ENCODE measurements at places on chromosomes 16 and 17. TPM values are rescaled to one million over a fixed set of nuclear protein-coding genes. Genes with fewer than 3 reads are reported as not detected.

DNA sequence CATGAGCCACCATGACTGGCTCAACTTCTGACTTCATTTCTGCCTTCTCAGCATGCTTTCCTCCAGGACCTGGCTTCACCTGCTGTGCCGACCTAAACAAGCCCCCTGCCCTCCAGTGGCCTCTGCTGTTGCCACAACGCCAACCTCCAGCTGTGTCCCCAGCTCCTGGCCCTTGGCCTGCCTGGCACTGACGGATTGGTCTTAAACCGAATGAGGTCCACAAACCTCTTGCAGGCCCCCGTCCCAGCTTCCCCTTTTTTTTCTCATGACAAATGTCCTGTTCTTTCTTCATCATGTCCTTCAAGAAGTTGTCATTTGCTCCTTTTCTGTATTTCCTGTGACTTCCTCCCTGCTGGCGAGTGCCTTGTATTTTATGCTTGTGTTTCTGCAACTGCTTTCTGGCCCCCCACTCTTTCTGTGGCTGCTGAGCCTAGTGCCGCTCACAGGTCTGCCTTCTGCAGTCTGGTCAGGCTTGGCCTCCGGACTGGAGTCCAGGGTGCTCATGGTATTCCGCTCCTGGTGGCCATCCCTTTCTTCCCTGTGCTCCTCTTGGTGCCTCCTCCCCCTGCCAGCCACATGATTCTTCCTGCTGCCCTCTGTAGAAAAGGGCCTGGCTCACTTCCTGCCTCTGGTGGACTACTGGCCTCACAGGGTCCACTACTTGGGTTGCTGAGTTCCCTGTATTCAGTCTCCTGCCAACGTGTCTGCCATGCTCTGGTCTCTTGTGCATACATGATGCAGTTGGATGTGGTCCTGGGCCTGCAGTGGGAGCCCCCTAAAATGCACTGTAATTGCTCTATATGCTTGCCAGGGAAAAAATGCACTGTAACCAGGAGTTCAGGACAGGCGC, 2.9 kb downstream of the ATP6V0C start:
- DNase-seq, result no peak

- no peak for DNase-seq
Observed at GRCh38 chr17:50194140-50194933, 7.1 kb downstream of the COL1A1 start.

DNA sequence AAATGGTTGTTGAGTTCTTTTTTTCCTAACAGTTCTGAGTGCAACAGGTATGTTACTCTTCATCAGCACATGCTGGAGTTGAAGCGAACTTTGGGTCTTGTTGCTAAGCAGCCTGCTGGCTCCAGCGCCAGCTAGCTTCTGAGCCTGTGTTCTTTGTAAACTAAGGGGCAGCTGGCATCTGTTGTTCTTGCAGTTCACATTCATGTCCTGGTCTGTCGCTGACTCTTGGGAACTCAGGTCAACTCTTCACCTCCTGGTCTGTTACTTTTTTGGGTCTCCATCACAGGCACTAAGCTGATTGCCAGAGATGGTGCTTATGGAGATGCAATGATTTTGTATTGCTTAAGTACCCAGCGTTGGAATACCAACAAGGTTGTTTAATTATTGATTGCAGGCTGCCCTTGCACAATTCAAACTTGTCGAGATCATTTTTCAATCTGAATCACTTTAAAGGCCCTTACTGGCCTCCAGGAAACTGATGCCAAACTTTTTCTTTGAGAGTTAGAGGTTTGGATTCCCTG, 40.9 kb downstream of the USP10 start:
- DNase-seq, result no peak

GRCh38 chr17:42485680-42486079, 27.0 kb downstream of the ATP6V0A1 start:
- no peak for DNase-seq

DNA sequence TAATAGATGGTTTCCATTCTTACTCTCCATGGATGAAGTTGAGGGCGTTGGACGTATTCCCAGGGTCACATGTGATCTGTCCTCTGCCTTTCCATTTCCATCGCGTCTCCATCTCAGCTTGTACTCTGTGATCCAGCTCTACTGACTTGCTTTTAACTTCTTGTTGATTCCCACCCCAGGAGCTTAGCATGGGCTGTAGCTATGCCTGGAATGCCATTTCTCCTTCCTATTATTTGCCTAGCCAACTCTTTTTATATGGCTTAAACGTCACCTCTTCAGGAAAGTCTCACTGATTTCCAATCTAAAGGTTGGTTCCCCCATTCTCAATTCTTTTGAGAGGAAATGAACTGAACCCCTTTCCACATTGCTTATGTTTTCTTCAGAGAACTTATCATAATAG, 475.9 kb downstream of the XYLT1 start:
- DNase-seq, result no peak

DNA sequence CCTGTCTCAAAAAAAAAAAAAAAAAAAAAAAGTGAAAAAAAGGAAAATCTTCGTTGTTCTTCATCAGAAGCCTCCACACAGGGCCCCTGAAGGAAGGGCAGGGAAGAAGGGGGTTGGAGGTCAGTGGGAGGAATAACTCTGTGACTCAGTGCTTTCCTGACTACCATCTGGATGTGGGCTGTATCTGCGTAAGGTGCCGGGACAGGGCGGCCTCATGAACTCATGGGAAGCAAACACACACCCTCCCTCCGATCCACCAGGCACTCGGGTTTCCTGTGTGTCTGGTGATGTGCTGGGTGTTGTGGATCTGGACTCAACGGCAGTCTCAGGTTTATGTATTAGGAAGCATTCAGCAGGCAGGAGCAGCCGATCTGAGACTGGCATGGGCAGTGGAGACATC, 691.6 kb downstream of the WWOX start:
- no peak for DNase-seq

DNA sequence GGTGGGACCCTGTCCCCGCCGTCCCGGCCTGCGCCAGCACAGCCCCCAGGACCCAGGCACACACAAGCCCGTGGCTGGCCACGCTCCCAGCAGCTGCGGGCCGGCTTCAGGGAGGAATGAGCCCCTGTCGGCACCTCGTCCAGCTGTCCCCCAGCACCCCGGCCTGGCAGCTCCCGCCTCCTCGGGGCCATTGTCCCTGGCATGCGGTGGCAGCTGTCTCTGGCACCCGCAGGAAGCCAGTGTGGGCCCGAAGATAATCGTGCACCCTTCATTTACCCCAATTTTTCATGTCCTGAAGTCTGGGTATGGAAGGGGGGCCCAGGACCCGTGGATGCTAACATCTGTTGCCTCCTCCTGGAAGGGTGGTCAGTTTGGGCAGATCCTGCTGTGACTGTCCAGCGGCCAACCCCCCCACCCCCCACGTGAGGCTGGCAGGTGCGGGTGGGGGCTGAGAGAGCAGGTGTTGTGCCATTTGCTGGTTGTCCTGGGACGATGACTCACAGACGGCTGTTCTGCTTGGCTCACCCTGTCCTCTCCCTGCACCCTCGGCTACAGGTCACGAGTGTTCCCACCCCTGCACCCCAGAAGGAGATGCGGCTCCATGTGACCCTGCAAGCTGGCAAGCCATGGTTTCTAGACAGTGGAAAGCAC, 4.0 kb upstream of the LMF1 start:
- no peak for DNase-seq

GRCh38 chr17:67020293-67020766, 24.0 kb upstream of the CACNG1 start:
- DNase-seq, result no peak

- DNase-seq, result no peak
Observed at GRCh38 chr16:19860166-19861041, 24.2 kb downstream of the GPRC5B start.

GRCh38 chr17:77875881-77876509, 82.5 kb upstream of the TNRC6C start:
- no peak for DNase-seq

GRCh38 chr17:41420134-41420533, 4.3 kb downstream of the KRT37 start:
- no peak for DNase-seq

- no peak for DNase-seq
Observed at GRCh38 chr17:29709866-29710519, 87.3 kb upstream of the CORO6 start.

- DNase-seq, result no peak
Observed at GRCh38 chr17:79838522-79839274, 542 bp downstream of the CBX4 start.

DNA sequence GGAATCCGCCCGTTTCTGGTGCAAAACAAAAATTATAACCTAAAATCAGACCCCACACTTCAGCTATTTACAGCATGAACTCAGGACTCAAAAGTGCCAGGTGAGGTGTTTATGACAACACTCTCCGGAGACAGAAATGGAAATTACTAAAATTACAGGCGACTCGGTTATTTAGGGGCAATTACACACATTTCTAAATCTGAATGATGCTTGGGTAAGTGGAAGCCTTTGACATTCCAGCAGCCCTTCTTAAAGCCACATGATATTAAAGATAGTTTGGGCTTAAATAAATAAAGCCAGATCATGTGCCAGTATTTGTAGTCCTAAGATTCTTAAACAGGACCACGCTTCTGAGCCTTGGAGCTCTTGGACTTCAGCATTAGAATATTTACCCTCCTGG, 36.7 kb upstream of the PMP22 start:
- no peak for DNase-seq

DNA sequence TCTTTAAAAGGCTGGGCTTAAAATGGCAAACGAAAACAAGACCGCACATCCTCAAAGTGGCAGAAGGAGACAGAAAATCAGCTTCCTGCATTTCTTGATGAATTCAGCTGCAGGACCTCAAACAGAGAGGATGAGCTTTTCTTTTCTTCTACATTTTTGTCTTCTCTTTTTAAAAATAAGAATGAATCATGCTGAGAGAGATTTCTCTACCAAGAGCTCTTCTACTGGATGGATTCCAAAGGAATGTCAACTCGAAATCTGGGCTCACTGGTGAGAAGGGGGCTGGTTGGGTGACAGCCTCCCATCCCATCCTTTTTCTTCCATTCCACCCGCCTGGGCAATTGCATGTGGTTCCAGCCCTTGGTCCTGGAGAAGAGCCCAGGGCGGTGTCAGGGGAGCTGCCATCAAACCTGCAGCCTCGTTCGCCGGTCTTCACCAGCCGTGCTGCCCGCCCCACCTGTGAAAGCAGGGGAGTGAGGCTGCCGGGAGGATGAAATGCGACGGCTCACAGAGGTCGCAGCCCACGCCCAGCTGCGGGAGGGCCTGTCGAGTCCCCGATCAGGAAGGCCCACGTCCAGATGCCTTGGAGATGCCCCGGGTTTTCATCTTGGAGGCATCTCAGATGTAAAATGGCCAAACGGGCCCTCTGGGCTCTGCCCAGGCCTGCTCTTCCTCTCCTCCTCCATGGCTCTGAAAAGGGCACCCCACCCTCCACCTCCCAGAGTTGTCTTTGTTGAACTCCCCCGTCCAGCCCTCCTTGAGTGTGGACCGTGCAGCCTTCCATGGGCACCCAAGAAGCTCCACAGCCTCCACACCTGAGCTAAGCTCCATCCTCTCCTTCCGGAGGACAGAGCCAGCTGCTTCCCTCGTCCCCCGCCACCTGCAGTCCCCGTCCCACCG, 121.9 kb downstream of the FOXL1 start:
- DNase-seq, result no peak

DNA sequence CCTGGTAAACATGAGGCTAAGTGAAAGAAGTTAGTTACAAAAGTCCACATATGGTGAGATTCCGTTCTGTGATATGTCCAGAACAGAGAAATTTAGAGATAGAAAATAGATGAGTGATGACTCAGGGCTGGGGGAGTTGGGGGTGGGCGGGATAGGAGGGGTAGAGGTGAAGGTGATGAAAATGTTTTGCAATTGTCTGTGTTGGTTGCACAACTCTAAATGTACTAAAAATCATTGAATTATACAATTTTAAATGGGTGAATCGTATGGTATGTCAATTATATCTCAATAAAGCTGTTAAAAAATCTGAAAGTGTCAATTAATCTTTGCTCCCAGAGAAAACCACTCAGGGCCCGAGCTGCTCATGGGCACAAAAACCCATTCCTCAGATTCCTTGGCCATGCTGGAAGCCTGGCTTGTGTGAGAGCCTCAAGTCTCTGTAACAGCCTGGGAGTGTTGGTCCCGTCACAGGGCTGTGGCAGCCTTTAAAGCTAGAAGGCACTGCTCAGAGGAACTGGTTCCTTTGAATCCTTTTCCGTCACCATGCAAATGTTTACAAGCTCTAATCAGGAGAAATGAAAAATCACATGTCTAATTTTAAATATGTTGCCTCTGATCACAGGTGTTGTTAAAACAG, 225.3 kb downstream of the WWOX start:
- no peak for DNase-seq

DNA sequence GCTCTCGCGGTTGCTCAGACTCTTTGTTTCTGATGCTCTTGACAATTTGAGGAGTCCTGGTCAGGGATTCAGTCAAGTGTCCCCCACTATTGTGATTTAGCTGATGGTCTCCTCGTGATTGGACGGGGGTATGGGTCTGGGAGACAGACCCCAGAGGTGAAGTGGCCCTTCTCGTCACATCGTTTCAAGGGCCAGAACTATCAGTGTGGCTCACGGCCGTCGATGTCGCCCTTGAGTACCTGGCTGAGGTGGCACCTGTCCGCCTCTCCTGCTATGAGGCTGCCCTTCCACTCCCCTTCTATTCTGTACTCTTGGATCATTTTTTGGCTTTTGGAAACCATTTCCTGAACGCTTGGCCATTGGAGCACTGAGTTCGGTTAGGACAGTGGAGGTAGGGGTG, 7.4 kb upstream of the MEAK7 start:
- no peak for DNase-seq

DNA sequence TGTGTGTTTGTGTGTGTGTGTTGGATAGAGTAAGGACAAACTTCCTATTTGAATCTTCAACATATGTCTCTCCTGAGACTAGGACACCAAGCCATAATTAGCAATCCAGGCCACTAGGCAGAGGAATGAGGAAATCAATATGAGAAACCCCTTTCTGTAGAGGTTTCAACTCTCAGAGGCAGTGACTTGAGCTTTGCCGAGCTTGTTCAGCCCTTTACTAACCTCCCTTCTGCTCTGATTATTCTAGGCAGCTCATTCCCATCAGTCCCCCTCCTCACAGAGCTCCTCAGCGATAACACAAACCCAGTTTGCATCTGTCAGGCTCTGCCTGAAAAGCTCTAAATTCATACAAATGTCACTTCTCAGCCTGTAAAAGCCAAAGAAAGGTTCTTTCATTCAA, 1030.3 kb downstream of the CDH8 start:
- no peak for DNase-seq

DNA sequence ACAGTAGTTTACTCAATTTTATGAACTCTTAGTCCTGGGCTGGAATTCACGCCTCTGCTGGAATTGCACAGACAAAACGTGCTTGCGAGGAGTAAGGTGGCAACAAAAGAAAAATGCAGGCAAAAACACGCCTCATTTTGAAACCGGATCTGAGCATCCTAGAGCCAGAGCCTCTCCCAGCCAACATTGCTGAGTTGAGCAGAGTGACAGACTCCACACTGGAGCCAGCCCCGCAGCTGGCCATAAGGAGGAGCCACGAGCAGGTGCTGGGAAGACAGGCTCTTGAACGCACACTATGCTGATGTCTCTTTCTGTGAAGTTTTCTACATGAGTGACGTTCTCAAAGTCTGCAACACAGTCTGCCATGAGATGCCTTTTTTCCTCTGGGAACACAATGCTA, 14.6 kb upstream of the HSBP1 start:
- DNase-seq, result no peak

GRCh38 chr16:10906914-10907756, 30.1 kb downstream of the CIITA start:
- no peak for DNase-seq

Gene ANKRD40
- total RNA-seq, result 57.2 TPM

Gene ATP2A1
- 2.9 TPM for total RNA-seq

Gene TIMP2
- total RNA-seq, result 62.4 TPM

Gene NLRC3
- 0.26 TPM for total RNA-seq

Gene CHST4
- total RNA-seq, result 1.1 TPM

Gene ZNF624
- total RNA-seq, result 3.9 TPM

Gene SOST
- total RNA-seq, result not detected

Gene ZNF423
- 0.49 TPM for total RNA-seq

Gene ADAD2
- not detected for total RNA-seq

Gene ZNRF1
- 52.3 TPM for total RNA-seq

Gene SMPD3
- total RNA-seq, result 0.77 TPM

Gene RDM1
- total RNA-seq, result 5.5 TPM

Measured in Panc1 (cell line).